ENCODE measurements at places on chromosomes 16 and 17. TPM values are rescaled to one million over a fixed set of nuclear protein-coding genes. Genes with fewer than 3 reads are reported as not detected.
A peak's percentile ranks its signal among the peaks of the same experiment; 100 is the strongest.

TMEM100 gene
- polyA plus RNA-seq: not detected

MT1A gene
- polyA plus RNA-seq: not detected

CCDC78 gene
- not detected for polyA plus RNA-seq

DNA sequence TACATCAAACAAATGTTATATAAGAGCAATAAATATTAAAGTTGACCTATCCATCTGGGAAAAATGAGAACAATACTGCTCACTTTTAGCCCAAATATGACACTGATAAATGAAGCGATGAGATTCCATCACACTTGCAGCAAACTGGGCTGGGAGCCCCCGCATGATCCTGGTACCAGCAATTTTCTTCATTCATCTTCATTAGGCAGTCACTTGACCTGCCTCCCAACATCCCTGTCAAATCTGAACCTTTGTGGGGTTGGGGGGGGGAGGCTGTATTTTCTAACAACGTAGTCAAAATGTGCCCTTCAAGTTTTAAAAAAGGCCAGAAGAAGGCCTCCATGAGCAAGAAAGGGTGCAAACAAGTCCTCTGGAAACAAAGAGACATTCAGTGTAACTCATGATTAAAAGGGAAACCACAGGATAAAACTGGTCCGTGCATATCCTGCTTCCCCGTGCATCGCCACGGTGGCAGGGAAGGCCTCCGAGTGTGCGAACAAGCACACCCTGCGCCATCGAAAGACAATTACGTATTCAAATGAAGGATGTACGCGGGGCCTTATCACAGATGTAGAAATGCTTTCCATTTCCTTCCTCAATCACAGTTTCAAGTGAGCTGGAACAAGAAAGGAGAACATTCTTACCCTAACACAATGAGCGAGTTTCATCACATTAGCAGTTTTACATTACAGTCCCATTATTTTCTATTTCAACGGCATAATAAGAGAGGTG is 48.4 kb downstream of the TOX3 start:
- no peaks in the 10 kb centered on the region for H3K4me1 ChIP-seq
- DNase-seq: no peak
- no peak overlapping the region for H3K27ac ChIP-seq
- no peak overlapping the region for H3K4me3 ChIP-seq
- no peaks in the 10 kb centered on the region for H3K36me3 ChIP-seq

DNA sequence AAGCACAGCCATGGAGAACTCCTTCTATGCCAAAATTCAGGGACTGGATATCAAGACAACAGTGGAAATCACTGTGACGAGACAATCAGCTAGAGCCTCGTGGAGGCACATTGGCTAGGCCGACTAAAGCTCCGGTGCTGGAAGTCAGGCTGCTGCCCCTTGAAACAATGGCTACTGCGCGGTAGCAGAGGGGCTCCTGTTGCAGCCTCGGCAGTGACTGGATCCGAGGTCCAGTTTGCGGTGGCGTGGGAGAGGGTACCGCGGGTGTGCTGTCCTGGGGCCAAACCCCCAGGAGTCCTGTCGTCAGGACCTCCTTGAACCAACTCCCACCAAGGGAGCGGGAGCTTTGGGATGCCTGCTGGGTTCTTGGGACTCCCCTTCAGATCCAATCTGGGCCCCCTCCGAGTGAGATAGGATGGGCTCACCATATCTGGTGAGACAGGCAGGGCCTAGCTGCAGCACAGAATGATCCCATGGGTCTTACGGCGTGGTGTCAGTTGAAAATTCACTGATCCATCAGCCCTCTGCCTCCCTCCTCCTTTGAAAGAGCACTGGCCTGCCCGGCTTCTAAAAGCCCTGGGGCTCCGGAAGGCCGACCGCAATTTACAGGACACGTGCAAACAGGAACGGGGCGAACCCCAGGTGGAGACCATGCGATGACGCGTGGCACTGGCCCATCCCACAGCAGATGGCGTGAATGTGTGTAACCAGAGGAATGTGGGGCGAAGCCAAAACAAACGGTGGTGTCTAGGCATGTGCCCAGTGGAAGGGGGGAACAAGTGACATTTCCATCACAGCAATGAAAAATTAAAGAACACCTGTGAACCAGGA is 15.8 kb upstream of the KCNJ18 start:
- no peak overlapping the region for H3K4me3 ChIP-seq
- H3K27ac ChIP-seq: no peak overlapping the region
- no peaks in the 10 kb centered on the region for H3K4me1 ChIP-seq
- DNase-seq: no peak
- H3K27me3 ChIP-seq: no peaks in the 10 kb centered on the region

DNA sequence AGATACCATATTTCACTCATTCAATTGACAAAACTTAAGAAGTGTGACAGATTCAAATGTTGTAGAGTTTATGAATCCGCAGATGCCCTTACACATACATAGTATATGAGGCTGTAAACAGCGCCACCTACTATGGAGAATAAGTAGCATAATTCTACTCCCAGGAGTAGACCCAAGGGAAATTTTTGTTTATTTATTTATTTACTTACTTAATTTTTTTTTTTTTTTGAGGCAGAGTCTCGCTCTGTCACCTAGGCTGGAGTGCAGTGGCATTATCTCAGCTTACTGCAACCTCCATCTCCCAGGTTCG is 35.5 kb downstream of the GAN start:
- H3K4me1 ChIP-seq: no peaks in the 10 kb centered on the region
- peaks cover 4% of the 10 kb centered on the region for H3K36me3 ChIP-seq
- no peak overlapping the region for H3K4me3 ChIP-seq

GRCh38 chr17:48720266-48721008 is 1.9 kb downstream of the PRAC1 start:
- H3K36me3 ChIP-seq: no peaks in the 10 kb centered on the region
- no peak for DNase-seq
- no peak overlapping the region for H3K27ac ChIP-seq
- peaks cover 83% of the 10 kb centered on the region for H3K27me3 ChIP-seq
- H3K4me3 ChIP-seq: no peak overlapping the region

GRCh38 chr16:85641776-85642176 is 28.7 kb downstream of the GSE1 start:
- H3K4me3 ChIP-seq: no peak overlapping the region
- peaks cover 5% of the 10 kb centered on the region for H3K4me1 ChIP-seq
- no peak for DNase-seq
- H3K27ac ChIP-seq: no peak overlapping the region

SCARF1 gene
- not detected for polyA plus RNA-seq

GRCh38 chr17:56785997-56786680 is 47.6 kb downstream of the C17orf67 start:
- no peaks in the 10 kb centered on the region for H3K36me3 ChIP-seq
- DNase-seq: no peak
- peaks cover 7% of the 10 kb centered on the region for H3K4me1 ChIP-seq
- no peaks in the 10 kb centered on the region for H3K27me3 ChIP-seq
- no peak overlapping the region for H3K4me3 ChIP-seq
- H3K27ac ChIP-seq: no peak overlapping the region

CD300E gene
- polyA plus RNA-seq: not detected

ALOX15B gene
- not detected for polyA plus RNA-seq

CRYM gene
- polyA plus RNA-seq: not detected

ABAT gene
- 3.1 TPM for polyA plus RNA-seq

SEPTIN12 gene
- polyA plus RNA-seq: not detected

GRCh38 chr16:49484451-49484849 is 110.8 kb downstream of the C16orf78 start:
- no peaks in the 10 kb centered on the region for H3K4me1 ChIP-seq
- no peaks in the 10 kb centered on the region for H3K36me3 ChIP-seq
- DNase-seq: no peak
- H3K27ac ChIP-seq: no peak overlapping the region

- no peak overlapping the region for H3K27ac ChIP-seq
- H3K4me3 ChIP-seq: no peak overlapping the region
- H3K27me3 ChIP-seq: peaks cover 5% of the 10 kb centered on the region
- DNase-seq: no peak
Measured at GRCh38 chr17:6366221-6366666, 68.7 kb downstream of the AIPL1 start.

GRCh38 chr17:41697122-41697962 is 8.7 kb downstream of the EIF1 start:
- H3K27ac ChIP-seq: no peak overlapping the region
- no peak overlapping the region for H3K4me3 ChIP-seq
- peaks cover 8% of the 10 kb centered on the region for H3K4me1 ChIP-seq
- no peaks in the 10 kb centered on the region for H3K27me3 ChIP-seq
- peaks cover 18% of the 10 kb centered on the region for H3K36me3 ChIP-seq

DNA sequence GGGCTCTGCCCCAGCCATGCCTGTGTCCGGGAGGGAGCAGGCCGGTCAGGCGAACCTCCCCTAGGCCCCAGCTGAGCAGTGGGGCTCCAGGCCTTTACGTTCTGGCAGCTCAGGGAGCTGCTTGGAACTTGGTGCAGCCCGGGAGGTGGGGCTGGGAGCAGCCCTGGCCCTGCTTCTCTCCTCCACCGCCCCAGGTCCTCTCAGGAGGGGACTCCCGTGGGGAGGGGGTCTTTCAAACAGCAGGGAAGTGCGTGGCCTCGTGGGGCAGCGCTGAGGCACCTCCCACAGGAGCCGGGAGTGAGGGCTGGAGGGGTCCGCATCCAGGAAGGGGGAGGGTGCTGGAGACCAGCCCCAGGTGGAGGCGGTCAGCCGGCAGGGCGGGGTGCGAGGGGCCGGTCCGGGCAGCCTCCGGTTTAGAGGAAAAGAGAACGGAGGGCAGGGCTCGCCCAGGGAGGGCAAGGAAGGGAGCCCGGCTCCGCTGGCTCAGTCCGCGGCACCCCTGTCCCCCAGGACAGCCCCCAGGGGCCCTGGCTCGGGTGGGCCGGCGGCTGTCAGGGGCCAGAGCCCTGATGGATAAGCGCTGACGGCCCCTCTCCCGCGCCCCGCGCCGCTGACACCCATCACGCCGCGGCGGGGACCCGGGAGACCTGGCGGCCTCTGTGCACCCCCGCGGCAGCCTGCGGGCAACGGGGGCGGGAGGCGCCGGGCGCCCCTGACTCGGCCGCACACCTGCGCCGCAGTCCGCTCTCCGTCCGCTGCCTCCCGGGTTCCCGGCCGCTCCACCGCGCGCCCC is 587 bp upstream of the PRR35 start:
- H3K27me3 ChIP-seq: peaks cover 3% of the 10 kb centered on the region
- no peak for DNase-seq
- H3K36me3 ChIP-seq: no peaks in the 10 kb centered on the region

DNA sequence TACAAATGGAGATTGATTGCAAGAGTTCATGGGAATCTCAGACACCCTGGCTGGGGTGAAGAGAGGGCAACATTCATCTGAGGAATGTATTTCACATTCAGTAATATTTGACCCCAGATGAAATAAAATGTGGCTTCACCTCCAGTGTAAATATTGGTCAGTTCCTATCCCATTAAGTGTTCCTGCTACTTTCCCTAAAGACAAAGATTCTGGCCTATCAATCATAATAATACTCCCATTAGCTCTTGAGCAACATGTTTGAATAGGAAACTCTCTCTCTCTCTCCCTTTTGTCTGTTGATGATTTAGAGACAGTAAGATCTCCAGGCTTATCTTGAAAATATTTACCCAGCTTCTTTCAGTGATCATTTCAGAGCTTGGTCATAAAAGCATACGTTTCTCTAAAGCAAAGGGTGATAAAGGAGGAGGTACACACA is 70.1 kb downstream of the KCNJ2 start:
- no peak overlapping the region for H3K4me3 ChIP-seq
- DNase-seq: no peak
- H3K4me1 ChIP-seq: no peaks in the 10 kb centered on the region
- no peaks in the 10 kb centered on the region for H3K27me3 ChIP-seq
- no peak overlapping the region for H3K27ac ChIP-seq

SHMT1 gene
- polyA plus RNA-seq: 24.6 TPM

DNA sequence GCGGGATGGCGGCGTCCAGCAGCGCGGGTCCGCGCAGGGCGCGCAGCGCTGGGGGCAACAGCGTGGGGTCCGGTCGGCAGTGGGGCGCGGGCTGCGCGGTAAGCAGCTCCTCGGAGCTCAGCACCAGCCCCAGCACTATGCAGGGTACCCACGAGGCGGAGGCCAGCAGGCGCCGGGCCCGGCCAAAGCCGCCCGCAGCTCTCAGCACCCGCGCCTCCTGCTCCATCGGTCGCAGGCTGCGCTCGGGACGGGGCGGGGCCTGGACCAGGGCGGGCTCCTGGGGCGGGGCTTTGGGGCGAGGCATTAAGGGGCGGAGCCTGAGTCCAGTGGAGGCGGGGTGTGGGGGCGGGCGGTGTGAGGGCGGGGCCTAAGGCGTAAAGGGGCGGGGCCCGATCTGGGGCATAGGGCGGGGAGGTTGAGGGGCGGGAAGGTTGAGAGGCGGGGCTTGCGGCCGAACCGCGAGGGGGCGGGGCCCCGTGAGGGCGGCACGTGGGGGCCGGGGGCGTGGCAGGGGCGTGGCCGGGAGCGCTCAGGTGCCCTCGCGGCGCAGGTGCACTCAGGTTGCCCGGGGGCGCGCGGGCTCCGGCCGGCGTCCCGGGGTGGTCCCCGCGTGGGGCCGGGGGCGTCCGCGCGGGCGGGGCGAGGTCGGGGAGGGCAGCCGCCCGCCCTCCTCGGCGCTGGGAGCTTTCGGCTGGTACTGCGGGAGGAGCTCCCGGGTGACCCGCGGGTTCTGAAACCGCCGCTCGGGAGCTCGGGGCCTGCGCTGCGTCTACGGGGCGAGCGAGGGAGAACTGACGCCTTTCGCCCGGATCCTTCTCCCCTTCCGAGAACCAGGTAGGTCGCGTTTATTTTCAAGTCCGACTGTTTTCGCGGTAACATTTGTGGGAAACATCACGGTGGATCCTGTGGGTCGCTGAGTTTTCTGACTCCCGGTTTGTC is 1.4 kb upstream of the SLC22A31 start:
- peaks cover 10% of the 10 kb centered on the region for H3K4me1 ChIP-seq
- H3K36me3 ChIP-seq: no peaks in the 10 kb centered on the region
- DNase-seq: peak; percentile 60
- no peak overlapping the region for H3K27ac ChIP-seq
- H3K27me3 ChIP-seq: peaks cover 13% of the 10 kb centered on the region
- H3K4me3 ChIP-seq: no peak overlapping the region

ST6GALNAC1 gene
- 14.3 TPM for polyA plus RNA-seq

SEC14L1 gene
- 8.9 TPM for polyA plus RNA-seq

DNA sequence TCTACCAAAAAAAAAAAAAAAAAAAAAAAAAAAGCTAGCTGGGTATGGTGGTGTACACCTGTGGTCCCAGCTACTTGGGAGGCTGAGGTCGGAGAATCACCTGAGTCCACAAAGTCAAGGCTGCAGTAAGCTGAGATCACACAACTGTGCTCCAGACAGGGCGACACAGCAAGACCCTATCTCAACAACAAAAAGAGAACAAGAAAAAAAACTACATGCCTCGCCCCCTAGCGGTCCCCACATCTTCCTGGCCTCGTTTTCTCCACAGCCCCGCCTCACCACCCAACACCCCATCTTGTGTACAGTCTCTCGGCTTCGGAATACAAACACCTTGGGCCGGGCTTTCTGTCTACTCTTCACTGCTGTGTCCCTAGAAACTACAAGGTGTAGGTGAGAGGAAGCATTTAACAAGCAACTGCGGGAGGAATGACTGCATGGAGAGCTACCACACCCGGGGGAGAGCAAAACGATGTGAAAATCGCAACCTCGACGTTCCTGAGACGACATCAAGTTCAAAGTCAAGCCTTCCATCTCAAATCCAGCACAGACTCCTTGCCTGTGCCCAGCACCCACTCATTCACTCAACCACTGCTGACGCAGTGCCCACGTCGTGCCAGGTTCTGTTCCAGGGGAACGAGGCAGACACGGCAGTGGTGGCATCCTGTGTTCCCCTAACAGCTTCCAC is 9.0 kb downstream of the NTAN1 start:
- no peak for DNase-seq
- no peaks in the 10 kb centered on the region for H3K27me3 ChIP-seq
- no peak overlapping the region for H3K27ac ChIP-seq
- H3K4me3 ChIP-seq: no peak overlapping the region
- H3K36me3 ChIP-seq: peaks cover 10% of the 10 kb centered on the region

DNAAF1 gene
- polyA plus RNA-seq: 1.2 TPM

GRCh38 chr17:36507266-36507665 is 20.8 kb downstream of the ZNHIT3 start:
- no peak overlapping the region for H3K4me3 ChIP-seq
- H3K27ac ChIP-seq: no peak overlapping the region
- H3K27me3 ChIP-seq: no peaks in the 10 kb centered on the region
- peaks cover 4% of the 10 kb centered on the region for H3K36me3 ChIP-seq

ATP1B2 gene
- not detected for polyA plus RNA-seq
